Fibroblast of the aortic adventitia (primary cell): ENCODE measurements at places on chromosomes 13 and 19. TPM values are rescaled to one million over a fixed set of nuclear protein-coding genes. Genes with fewer than 3 reads are reported as not detected.

MBD3L2 gene
- total RNA-seq, result not detected in 2 replicates

FGF14 gene
- total RNA-seq, result 1.4 TPM in 1 of 2 replicates, not detected in the other

SYCN gene
- not detected in 2 replicates for total RNA-seq

IGFL1 gene
- not detected in 2 replicates for total RNA-seq

FXYD7 gene
- not detected in 2 replicates for total RNA-seq

- peak; percentile 21 for DNase-seq
Measured at GRCh38 chr13:74839656-74840055, 642.3 kb downstream of the TBC1D4 start.

DNA sequence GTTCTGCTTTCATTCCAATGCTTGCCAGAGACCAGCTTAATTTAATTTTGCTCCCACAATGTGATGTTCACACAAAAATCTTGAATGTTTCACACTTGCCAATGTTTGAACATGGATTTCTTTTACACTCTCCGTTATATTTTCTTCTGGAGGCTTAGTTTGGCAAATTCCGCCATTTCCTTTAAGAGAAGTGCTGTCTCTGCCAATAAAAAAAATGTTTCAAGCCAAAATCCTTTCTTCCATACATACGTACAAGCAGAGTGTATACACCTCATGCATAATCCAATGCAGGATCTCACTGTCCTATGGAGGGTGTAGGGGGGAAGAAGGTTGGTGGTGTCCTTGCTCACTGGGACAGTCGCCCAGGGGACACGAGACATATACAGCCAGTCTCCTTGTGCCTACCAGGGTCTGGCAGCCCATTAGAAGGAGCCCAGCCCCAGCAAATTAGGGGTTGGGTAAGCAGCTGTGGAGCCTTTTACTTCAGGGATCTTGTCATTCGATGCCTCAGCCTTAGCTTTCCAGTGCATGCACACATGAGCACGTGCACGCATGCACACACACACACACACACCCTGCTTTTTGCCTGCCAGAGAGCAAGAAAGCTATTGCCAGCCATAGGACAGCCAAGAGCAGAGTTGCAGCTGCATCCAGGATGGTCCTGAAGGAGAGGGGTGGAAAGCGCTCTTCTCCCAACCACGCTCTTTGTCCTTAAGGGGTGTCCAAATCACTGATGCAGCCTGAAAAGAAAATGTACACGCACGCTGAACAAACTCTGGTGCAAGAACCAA is 208.3 kb downstream of the FOXO1 start:
- DNase-seq, result no peak

GRCh38 chr19:2333807-2334211 is 5.3 kb downstream of the SPPL2B start:
- no peak for DNase-seq

DNA sequence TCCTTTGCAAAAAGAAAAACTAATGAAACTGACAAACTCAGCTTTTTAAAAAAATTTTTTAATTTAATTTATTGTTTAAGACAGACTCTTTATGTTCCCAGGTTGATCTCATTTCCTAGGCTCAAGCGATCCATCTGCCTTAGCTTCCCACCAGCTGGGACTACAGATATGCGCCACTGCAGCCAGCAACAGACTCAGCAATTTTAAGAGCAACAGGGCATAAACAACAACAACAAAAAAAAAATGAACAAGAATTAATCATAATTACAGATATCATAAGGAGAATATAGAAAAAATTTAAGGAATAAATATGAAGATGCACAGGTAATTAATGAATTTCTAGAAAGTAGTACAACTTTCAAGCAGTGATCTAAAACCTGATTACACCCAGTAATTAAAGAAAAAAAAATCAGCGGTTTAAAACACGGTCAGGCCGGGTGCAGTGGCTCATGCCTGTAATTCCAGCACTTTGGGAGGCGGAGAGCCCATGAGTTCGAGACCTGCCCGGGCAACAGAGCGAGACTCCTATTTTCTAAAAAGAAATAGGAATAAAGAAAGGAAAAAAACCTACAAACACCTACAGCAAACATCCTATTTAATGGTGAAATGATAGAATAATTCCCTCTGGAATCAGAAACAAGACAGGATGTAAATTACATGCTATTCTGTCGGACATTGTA is 1.4 kb downstream of the ZNF699 start:
- DNase-seq, result no peak

GRCh38 chr13:43493496-43494000 is 293.2 kb downstream of the ENOX1 start:
- DNase-seq, result no peak

DNA sequence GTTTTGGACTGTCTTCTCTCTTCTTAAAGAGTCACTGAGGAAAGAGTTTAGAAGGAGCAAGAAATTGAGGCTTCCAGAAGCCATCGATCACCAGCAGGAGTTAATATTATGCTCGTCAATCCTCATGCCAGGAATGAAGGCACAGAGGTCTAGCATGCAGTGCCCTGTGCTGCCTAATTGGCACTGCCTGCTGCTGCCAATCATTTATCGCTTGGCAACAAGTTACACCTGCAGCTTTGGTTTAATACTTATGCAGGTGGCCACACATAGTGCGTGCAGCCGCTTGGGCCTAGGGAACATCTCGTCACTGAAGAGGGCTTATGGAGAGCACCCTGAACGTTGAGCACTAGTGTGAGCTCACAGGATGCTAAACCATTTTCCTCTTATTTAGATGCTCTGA is 2.7 kb upstream of the SOX1 start:
- DNase-seq, result no peak

DNA sequence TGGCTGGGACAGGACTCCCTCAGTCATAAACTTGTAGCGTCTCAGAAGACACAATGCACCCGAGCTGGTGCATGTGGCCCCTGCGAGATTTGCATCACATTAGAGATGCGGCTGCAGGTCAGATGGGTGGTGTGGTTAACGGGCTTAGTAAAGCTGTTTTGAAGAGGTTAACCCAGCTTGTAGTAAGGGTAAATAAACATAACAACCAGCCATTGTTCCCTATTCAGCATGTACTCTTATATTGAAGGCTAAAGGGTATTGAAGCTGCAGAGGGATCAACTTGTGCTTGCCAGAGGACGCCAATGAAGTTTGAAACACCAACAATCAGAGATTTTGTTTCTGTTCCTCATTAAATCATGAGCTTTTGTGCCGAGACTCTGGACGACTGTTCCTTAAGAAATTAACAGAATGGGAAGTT is 79.4 kb downstream of the ZIC5 start:
- no peak for DNase-seq

DNA sequence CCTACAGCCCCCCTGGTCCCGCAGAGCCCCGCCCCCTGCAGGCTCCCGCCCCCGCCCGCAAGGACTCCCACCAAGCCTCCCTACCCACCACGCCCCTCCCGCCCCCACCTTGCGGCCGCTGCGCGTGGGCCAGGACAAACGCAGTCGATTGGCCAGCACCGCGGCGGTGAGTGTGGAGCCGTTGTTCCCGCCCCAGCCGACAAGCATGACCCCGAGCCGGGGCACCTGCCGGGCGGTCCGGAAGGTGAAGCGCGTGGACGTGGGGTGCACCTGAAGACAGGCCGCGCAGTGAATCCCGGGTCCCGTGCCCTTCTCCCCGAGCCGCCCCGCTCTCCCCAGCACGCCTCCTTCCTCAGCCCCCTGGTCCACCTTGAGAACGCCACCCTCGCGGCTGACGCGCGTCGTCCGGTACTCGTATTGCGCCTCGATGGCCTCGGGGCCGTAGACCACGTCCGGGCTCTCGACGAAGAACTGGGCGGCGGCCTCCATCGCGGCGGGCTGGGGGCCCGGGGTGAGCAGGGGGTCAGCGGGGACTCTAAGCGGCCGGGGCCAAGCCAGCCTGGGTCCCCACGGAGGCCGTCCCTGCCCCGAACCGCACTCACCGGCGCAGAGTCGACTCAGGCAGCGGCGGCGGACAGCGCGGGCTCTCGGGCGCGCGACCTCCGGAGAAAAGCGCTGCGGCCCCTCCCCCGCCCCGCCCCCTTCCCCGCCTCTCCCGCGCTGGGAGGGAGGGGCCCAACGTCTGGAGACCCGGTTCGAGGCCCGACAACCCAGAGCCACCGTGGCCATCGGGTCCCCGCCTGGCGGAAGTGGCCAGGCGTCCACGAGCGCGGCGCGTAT is at the start of gene ISYNA1:
Gene ISYNA1 (minus strand): TSS at position 643 of the 840 bp plus-strand sequence. CDS start 154 bp downstream, at position 489.
- no peak for DNase-seq

- DNase-seq, result no peak
Measured at GRCh38 chr13:29081697-29082440, 261.7 kb downstream of the MTUS2 start.

DNA sequence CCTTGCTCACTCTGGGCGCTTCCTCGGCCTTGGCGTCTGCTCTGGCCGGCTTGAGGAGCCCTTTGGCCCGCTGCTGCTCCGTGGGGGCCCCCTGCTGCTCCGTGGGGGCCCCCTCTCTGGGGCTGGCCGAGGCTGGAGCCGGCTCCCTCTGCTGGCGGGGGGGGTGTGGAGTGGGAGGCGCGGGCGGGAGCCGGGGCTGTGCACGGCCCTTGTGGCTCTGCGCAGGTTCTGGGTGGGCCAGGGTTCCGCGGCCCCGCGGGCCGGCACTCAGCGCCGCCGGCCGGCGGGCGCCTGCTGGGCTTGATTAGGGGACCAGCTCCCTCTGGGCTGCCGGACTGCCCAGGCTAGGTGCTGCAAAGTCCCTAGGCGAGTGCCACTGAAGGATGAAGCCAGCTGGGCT is 436.2 kb downstream of the SLITRK6 start:
- DNase-seq, result no peak

- no peak for DNase-seq
Measured at GRCh38 chr13:101795460-101795859, 343.0 kb downstream of the ITGBL1 start.

- DNase-seq, result no peak
Measured at GRCh38 chr19:44869733-44870470, 21.2 kb upstream of the TOMM40 start.

GRCh38 chr19:28019901-28020300 is 1193.0 kb downstream of the UQCRFS1 start:
- no peak for DNase-seq

DNA sequence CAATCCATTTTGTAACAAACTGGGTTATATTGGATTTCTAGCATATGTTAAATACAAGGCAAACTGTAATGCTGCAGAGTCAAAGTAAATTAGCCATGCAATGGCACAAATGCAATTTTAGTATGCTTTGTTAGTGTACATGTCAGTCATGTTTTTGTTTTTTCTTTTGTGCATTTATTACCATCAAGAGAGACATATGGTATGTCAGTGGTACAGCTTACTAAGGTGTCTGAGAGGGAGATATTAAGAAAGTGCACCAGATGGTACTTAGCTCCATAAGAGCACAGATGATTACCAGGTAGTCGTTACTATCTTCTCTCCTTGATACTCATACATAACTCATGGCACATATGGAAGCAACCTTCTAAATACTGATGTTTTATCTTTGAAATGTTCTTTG is 550.3 kb downstream of the GPC5 start:
- DNase-seq, result no peak

DNA sequence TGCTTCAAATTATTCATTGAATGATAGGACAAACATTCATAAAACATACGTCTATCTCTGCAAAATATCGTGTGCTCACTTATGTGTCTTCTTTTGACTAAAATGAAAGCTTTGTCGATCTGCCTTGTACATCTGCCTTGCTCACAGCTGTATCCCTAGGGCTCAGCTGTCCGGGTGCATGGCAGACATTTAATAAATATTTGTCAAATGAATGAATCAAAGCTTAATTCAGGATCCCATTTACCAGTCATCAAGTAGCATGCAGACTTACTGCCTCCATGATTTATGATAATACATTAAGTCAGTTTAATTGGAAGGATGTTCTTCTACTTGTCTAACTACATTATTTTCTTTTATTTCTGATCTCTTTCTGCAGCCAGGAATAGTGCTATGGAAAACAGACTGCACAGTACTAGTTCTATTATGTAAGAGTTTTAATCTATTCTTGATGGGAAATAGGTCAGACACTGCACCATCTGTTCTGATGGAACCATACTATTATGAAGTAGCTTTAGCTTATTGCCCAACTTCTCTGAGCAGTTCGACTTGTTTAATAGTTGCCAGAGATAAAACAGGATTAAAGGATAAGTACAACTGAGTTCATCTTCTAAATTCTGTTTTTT is 13.2 kb downstream of the SLC46A3 start:
- peak; percentile 32 for DNase-seq

GRCh38 chr19:18176367-18177310 is 3.0 kb downstream of the IFI30 start:
- DNase-seq, result no peak

DNA sequence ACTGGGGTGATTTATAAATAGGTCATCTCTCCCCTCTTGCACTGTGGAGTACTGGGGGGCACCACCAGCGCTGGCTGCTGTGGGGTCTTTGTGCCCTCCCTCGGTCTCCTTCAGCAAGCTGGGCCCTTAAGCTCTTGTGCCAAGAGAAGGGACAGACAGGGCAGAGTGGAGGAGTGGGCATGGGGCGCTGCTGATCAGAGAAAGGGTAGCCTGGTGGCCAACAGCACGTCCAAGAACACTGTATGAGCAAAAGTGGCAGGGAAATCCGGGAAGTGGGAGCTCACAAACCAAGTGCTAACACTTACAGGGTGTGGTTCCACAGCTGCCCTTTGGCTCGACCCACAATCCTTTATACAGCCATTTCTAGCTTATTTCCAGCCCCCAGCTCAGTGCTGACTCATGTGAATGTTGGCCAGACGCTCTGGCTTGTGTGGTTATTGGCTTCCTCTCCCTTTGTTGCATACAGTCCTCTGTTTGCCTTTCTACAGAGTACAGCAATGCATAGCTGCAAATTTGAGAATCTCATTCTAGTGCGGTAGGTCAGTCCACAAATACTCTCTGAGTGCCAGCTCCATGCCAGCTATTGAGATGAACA is 298.8 kb downstream of the SHISA2 start:
- peak; percentile 94 for DNase-seq

DNA sequence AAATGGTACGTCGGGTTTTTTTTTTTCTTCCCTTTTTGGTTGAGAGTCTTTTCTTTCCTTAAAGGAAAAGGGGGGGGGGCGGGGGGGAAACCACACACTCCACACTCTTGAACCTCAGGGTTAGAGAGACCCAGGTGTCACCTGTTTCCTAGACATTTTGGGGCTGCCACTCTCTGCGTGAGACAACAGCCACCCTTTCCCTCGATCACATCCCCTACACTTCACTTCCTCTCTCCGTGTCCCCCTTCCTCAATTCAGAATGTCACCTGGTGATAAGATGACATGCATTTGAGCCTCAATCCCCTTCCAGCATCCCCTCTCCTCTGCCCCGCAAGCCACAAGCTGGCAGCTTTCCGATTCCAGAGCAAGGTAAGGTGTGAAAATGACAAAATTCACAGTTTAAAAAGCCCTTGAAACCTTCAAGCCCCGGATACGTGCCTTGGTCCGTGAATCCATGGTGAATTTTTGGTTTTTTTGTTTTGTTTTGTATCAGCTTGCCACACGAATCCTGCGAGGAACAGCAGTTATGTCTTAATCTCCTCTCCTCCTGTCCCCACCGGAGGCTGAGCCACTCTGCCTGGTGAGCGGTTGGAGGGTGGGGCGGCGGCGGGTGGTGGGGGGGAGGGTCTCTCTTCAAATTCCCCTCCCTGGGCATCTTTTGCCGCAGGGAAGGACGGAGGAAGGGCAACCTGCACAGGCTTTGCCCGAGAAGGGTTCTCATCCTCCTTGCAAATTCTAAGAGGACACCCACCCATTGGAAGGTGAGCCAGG is 4.2 kb downstream of the PTPRS start:
- no peak for DNase-seq

GRCh38 chr19:39792999-39793546 is 14.4 kb downstream of the LEUTX start:
- peak; percentile 88 for DNase-seq
